ENCODE measurements at places on chromosomes 7 and 10.
A peak's percentile ranks its signal among the peaks of the same experiment; 100 is the strongest.

DNA sequence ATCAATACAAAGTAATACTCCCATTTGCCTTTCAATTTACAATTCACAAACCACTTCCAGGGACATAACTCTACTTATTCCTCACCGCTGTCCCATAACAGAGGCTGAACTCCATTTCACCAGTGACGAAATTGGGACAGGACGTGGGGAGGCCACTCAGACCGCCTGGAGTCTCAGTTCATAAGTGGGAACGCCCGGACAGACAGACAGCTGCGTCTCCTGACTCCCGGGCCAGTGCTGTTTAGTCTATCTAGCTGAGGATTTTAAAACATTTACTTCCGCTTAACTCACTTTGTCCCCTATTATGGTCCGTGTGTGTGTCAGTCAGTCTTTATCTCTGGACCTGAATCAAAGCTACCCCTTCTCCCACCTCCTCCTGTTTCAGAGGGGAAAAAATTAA, 67.4 kb upstream of the ZNF438 start:
- DNase-seq: no peak

DNA sequence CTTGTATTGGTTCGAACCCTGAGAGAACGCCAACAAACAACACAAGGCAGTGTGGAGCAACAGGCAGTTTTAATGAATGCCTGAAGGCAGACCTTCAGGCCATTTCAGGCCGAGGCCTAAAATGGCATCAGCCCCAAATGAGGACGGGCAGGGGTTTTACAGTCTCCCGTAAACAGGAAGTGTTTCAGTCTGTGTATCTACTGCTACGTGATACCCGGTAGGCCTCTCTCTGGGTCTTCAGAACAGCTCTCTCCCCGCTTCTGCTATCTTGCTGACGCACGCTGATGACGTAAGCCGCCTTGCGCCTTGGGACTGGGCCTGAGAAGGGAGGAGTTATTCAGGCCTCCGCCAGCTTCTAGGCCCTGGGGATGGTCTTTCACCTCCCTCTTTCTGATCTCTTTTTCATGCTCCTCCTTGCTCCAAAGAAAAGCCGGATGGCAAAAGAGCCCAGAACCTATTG, 67.7 kb downstream of the ST8SIA6 start:
- no peak for DNase-seq

- no peak for DNase-seq
These were observed 121.7 kb downstream of the FANK1 start for GRCh38 chr10:126017961-126018560.

DNA sequence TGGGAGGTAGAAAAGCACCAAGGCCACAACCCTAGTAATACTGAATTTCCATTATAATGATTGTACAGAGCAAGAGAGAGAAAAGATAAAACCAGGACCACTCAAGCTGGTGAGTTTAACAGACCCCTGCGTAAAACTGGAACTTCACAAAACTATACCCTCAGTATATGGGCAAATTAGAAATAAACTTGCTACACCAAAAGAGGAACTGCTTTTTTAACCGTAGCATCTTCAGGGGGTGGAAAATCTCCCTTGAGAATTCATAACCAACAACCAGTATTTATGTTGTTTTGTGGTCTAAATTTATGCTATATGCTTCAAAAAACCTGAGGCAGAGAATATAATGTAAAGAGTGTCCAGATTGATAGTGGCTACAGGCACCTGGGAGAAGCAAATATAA, 171.2 kb downstream of the SGMS1 start:
- no peak for DNase-seq

GRCh38 chr7:37255327-37255944, 193.2 kb downstream of the ELMO1 start:
- no peak for DNase-seq

GRCh38 chr10:3095373-3096139, 28.2 kb downstream of the PFKP start:
- DNase-seq: peak; percentile 98

DNA sequence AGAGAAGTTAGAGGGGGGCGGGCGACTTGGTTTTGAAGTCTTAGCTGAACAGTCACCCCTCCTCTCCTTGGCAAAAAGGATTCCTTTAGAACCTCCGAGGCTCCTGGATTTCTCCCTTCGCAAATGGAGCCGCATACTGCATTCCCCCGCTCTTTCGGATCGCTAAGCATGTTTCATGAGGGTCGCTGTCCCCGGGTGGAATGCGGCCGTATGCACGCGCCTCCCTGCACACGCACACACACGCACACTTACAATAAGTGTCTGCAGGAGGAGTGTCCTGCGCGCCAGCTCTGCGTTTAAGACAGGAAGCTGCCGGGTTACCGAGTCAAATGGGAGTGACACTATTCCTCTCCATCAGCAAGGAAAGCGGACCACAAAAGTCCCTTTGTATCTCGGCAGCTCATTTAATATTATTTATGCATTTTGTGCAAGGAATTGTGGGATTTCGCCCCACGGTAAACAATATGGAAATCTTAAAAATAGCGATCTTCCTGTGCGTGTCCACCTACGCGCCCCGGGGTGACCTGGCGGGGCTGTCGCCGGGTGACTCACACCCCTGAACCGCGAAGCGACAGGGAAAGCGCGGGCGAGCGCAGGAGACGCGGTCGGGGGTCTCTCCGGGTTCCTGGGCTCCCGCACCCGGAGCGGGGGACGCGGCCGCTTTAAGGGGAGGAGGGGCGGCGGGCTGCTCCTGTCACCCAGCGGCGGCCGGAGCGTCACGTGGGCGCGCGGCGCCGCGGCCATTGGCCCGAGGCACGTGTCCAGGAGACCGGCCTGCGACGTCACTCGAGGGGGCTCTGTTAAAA, 988 bp upstream of the EN2 start:
- DNase-seq: peak; percentile 85

DNA sequence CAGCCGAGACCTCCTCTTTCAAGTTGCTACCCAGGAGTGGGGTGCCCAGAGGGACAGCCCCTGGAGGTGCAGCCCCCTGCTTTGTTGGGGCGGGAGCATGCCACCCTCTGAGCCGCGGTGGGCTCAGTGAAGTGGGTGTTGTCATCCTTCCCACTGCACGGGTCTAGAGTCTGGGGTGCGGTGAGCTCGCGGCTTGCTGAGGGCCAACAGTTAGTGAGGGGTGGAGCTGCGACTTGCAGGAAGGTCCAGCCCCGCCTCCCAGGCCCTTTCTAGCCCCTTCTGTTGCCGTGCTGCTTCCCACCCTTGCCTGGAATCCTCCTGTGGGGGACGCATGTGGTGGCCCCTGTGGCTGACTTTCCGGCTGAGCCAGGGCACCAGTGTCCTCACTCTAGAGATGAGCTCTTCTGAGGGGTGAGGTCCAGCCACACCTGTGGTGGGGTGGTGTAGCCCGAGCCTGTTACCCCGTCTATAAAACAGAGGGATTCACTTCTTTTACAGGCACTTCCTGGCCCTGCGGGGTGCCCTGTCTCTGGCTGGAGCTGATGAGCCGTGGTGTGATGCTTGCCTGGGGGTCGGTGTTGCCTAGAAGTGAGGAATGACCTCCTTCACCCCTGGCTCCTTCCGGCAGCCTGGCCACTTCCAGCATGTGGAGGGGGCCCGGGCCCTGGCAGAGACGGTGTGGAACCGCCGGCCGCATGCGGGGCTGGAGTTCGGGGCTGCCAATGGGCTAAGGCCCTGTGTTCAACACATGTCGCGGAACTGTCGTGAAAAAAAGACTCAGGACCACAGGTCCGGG, 127.9 kb downstream of the FAM53B start:
- DNase-seq: no peak

- no peak for DNase-seq
These were observed 101.5 kb downstream of the MICALL2 start for GRCh38 chr7:1357601-1358271.

GRCh38 chr7:55570218-55570873, 2.0 kb downstream of the VOPP1 start:
- DNase-seq: no peak

DNA sequence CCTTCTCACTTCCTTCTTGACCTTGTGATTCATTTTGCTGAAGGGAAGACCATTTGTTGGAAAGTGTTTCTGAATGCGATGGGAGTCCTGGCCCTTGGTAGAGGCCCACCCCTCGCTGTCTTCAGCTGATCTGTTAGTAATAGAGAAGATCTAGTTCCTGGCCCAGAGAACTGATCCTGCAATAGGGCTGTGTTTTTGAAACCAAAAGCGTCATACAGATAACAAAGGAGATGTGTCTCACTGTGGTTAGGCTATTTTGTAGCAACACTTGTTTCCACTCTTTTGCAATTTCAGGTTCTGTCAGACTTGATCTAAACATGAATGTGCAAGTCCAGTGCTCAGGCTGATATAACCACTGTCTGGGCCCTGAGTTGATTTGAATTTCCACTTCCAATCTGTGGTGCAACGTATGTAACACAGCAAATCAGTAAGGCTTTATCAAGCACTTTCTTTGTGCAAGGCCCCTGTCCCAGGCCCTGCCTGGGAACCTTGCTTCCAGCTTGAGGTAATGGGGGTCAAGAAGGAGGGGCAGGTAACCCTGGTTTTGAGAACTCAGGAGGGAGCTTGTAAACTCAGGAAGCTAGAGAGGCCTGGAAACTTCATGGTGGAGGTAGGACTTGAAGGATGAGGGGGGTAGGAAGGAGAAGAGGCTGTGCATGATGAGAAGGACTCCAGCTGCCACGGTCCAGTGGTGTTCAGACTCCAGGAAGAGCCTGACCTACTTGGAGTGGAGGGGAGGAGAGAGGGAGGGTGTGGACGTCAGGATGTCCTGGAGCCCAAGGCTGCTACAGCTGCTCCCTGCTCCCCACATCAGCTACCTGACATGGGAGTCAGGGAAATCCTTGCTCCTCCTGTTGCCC, 42.2 kb upstream of the SRGN start:
- no peak for DNase-seq

DNA sequence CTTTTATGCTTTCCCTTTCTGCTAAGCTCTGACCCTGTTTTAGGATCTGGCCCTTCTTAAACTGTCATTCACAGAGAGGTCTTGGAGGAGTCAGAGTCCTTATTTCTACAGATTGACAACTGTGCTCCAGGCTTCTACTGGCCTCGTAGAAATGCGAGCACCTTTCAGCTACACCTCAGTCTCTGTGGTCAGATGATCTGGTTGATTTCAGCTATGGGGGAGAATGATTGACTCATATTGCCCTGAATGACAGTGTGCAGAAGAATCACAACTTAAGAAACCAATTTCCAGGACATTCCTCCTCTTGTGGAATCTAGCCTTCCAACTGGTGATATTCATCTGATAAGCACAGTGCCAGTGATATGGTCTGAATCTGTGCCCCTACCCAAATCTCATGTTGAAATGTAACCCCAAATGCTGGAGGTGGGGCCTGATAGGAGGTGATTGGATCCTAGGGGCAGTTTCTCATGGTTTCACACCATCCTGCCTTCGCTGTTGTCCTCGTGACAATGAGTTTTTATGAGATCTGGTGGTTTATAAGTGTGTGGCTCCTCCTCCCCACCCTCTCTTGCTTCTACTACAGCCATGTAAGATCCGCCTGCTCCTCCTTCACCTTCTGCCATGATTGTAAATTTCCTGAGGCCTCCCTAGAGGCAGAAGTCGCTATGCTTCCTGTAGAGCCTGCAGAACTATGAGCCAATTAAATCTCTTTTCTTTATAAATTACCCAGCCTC, 14.0 kb upstream of the CYP3A7 start:
- no peak for DNase-seq

DNA sequence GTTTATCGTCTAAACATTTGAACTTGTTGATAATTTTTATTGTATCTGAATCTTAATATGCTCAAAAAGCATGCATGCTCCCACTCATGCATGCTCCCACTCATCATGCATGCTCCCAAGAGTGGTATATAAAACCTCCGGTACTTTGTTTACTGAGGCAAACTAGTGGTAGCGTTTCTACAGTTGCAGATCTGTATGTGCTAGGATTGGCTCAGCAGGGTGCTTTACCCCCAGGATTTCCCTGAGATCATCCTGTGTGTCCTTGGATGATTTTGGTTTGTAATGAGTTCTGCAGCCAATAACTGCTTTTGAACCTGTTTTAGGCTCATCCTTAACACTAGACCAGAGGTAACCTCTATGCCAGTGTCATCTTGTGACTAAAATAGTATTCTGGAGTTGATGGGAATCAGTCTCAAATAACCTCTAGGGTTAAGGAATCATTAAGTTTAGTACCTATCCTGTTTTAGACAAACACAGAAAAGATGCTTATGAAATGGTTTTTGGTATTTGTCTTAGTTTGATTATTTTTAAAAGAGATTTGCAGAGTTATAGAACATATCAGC, 40.4 kb downstream of the PHTF2 start:
- no peak for DNase-seq

DNA sequence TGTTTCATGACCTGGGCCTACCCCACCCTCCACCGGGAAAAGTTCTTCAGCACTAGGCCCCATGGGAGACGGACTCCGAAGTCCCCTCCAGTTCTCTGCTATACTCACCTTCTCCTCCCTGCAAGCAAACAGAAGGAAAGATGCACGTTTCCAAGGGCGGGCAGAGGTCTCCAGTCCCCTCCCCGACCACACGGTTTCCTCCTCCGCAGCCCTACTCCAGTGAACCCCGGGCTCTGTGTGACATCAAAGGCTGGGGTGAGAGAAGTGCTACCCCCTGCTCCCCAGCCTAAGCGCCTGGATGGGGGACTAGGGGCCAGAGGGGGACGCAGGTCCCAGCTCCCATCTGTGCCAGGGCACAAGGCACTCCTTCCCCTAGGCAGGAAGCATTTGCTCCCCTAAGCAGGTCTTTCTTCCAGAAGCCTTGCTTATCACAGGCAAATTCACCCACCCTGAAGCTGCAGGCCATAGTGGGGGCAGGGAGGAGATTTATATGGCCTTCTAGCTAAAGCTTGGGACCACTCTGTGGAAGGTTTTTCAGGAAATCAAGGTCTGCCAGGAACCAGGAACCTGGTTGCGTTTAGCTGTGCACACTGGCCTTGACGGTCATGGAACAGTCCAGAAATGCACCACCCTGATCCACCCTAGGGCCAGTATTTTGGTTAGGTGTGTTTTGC, 52.8 kb downstream of the ASB13 start:
- DNase-seq: no peak

GRCh38 chr10:97499561-97500296, 1.0 kb downstream of the UBTD1 start:
- DNase-seq: peak; percentile 17

DNA sequence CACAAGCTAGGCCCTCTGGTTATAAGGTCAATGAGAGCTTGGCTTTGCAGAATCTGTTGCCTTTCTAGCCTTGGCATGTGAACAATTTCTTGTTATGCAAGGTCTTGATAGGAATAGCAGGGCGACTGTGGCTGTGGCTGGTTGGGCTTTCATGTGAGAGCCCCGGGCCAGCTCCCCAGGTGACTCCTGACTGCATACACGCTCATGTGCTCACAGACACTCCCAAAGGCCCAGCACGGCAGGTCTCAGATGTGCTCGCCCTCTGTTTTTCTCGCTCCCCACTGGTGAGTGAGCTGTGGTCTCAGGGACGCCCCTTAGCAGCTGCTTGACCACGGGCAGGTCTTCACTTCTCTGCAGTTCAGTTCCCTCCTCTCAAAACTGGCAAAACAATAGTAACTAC, 37.1 kb upstream of the ZNF32 start:
- DNase-seq: no peak

- DNase-seq: no peak
These were observed 22.7 kb downstream of the PDCD11 start for GRCh38 chr10:103419101-103419500.

DNA sequence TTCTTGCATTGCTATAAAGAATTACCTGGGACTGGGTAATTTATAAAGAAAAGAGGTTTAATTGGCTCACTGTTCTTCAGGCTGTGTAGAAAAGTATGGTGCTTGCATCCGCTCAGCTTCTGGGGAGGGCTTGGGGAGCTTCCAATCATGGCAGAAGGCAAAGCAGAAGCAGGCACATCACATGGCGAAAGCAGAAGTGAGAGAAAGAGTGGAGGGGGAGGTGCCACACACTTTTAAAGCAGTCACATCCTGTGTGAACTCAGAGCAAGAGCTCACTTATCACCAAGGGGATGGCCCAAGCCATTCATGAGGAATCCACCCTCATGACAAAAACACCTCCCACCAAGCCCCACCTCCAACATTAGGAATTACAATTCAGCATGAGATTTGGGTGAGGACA, 303.5 kb downstream of the OTUD1 start:
- DNase-seq: no peak

Data from A549 (cell line).